ENCODE measurements at places on chromosomes 3 and 15.
A peak's percentile ranks its signal among the peaks of the same experiment; 100 is the strongest.

DNA sequence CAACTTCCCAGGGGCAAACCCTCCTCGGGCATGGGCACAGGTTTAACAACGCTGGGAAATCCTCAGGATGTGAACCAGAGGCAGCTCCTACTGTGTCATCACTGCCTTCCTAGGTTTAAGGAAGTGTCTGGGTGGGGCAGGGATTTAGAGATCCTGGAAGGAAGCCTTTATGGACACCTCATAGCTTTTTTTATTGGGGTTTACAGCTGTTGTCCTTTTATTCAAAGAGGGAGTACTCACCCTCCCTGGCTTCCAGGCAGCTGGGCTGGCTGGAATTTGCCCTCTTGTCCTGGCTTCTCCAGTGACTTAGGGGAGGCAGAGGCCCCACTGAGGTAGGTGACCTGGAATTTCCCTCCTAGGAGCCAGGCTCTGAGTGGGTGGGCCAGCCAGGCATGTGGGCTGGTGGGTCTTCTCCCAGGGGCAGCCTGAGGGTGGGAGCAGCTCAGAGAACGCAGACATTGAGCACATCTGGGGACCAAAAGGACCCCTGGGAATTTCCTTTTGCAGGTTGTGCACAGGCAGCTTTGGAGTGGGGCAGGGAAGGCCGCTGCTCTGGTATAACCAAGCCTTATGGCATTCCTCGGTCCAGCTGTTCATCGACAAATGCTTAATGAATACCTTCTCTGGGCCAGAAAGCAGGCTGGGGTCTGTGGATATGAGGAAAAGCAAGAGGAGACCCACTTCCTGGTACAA is 13.5 kb upstream of the FAM3D start:
- DNase-seq, result no peak

- DNase-seq, result no peak
Measured at GRCh38 chr3:168072323-168072650, 23.4 kb downstream of the GOLIM4 start.

DNA sequence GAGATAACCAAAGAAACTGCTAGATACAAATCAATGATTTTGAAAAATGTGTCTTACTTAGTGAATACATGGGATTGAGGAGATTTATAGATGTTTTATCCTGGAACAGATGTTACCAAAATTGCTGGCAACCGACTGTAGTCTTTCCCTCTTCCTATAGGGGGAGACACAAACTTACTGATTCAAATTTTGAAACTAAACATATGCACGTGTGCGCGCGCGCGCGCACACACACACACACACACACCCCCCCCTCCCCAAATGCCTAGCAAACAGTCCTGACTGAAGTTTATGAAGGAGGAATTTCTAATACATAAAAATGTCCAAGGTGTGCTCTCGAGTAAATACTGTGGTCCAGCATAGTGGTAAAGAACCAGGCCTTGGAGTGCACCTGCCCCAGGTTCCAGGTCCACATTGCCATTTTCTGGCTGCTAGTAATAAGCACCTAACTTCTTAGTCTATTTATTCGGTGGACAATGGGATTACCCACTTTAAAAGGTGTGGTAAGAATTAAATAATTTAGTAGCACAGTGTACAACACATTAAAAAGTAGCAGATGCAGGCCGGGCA is 18.5 kb upstream of the C3orf62 start:
- DNase-seq, result no peak

DNA sequence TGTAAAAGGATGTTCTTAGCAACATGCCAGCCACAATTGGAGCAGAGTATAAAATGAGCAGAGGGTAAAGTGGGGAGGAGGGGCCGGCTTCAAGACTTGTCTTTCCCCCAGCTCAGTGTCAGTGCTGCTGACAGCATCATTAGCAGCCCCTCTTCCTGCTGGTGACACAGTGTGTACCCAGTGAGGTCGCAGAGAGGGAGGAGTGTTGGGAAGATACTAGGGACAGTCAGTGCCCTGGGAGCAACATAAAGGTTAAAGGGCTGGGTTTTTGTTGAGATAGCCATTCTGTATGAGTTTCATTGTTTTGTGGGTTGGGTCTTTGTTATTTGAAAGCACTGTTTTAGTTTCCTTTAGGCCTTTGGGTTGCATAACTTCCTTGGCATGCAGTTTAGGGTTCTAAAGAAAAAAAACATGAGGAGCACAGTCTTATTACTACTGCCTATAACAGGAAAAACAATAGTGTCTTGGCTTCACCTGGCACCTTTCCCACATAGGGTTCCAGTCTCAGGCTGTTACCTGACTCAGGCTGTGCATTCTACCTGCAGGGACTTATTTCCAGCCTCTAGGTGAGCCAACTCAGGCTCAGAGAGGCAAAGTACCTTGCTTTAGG is 94.1 kb upstream of the SKOR1 start:
- DNase-seq, result peak; percentile 33

DNA sequence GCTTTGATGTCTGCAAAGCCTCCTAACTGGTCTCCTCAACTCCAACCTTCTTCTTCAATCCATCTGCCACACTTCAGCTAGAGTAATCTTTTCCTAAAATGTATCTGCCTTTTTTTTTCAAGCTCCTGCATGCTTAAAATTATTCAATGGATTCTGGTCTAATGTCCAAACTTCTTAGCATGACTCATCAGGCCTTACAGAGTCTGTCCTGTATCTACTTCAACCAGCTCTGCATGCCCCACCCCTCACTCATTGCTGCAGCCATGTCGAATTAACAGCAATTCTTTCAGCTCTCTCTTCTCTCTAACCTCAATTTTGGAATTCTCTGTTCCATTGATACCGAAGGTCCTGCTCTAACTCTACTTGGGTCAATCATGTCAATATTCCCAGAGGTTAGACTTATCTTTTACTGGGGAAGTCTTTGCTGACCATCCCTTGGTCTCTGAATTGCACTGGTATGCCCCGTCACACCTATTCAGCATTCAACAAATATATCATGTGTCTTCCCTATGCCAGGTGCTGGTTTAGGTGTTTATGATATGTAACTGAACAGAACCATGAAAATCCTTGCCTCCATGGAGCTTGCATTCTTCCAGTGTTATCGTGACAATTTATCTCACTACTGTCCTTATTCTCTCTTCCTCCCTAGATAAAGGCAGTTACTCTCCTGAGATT is 88.5 kb upstream of the NANOGP8 start:
- no peak for DNase-seq

DNA sequence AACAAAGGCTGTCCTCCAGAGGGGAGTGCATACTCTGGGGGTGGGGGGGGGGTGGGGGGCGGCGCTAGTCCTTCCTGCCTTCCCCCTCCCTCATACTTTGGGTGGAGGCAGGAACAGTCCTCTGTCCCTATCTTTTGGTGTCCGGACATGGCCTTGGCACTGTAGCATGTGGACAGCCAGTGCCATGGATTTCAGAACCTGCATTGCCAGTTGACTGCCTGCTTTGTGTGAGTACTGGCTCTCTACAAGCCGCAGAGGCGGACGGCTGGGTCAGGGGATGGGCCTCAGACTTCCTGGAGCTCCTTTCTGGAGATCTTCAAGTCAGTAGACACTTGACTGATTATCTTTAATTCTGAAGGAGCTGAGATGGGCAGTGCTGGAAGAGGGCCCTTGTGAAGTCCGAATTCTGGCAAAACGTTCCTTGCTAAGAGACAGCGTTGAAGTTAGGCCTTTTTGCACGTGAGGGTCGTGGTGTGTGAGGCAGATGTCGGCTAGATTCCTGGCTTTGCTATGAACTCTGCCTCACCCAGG is 2.5 kb downstream of the CLDN11 start:
- no peak for DNase-seq

DNA sequence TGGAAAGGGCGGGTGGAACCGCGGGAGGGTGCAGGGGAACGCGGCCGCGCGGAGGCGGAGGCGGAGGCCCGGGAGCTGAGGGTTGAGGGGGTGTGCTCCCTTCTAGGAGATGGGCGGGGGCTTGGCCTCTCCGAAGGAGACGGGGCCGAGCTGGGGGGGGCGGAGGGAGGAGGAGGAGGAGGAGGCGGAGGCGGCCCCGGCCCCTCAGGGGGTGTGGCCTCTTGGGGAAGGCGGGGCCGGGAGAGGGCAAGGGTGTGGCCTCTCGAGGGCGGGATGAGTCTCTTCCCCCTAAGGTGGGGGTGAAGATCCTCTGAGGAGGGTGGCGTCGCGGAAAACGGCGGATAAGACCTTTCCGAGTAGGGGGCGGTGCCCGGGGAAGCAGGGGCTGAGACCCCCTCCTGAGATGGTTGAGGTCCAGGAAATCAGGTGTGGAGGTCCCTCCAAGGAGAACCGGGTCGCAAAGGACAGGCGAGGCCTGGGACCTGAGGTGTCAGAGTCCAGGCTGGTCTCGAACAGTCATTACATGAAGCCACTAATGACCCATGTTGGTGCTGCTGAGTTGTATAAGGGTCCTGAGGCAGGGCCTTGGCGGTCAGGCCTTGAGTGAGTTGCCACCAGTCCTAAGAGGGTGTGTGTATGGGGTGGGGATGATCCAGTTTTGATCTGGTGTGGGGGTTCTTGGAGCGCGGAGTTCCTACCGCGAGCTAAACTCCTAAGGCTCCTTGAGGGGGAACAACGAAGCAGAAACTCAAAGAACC is 759 bp downstream of the WDR6 start:
- no peak for DNase-seq

DNA sequence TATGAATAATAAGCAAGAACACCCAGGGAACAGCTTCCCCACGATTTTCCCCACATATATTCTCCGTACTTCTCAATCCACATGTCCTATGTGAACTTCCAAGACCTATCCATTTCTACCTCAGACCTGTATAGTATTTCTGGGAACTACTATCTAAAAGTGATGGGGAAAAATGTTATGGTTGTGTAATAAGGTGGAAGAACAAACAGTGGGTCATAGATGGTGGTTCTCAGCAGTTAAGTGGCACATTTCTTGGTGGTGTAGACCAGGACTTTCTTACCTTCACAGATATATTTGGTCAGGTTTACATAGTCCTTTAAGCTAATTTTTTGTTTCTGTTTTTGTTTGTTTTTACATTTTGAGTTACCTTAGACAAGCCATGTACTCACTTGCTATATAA is 675.1 kb downstream of the GBE1 start:
- no peak for DNase-seq

GRCh38 chr3:110783541-110783940 is 288.1 kb upstream of the NECTIN3 start:
- no peak for DNase-seq

DNA sequence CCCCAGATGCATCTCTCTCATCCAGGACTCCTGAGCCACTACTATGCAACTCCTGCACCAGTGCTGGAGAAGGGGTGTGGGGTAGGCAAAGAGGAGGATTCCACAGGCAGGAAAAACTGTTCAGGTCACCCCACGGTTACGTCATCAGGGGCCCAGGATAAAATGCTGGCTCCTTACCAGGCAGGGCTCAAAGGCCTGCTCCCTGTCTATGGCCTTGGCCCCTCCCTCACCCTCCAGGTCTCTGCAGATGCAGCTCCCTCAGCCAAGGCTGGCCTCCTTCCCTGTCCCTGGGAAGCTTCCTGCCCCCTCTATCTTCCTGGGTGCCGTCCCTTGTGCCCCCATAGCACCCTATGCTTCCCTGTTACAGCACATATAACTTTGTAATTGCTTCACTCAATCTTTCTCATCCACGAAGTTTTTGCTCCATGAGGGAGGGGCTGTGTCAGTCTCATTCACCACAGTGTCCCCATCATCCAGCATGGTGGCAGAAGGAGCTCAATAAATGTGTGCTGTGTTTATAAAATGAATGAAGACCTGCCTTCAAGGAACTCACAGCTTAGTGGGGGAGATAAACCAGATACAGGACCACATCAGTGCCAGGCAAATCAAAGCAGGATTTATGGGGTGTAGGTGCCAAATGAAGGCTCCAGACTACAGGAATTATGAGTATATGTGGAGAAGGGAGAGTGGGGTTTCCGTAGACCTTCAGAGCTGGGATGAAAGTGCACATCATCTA is 18.6 kb downstream of the KBTBD13 start:
- no peak for DNase-seq

DNA sequence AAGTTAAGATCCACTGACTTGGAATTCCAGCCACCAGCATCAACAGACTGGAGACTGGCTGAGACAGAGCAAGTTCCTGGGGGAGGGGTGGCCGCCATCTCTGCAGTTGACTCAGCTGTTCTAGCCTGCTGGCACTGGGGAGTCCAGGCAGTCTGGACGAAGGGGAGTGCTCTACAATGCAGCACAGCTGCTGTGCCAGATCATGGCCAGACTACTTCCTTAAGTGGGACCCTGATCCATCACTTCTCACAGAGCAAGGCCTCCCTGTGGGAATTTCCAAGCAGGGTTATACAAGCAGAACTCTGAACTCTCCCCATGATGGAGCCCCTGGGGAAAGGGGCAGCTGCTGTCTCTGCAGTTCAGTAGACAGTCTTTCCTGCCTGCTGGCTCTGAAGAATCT is 35.2 kb downstream of the PYGO1 start:
- no peak for DNase-seq

DNA sequence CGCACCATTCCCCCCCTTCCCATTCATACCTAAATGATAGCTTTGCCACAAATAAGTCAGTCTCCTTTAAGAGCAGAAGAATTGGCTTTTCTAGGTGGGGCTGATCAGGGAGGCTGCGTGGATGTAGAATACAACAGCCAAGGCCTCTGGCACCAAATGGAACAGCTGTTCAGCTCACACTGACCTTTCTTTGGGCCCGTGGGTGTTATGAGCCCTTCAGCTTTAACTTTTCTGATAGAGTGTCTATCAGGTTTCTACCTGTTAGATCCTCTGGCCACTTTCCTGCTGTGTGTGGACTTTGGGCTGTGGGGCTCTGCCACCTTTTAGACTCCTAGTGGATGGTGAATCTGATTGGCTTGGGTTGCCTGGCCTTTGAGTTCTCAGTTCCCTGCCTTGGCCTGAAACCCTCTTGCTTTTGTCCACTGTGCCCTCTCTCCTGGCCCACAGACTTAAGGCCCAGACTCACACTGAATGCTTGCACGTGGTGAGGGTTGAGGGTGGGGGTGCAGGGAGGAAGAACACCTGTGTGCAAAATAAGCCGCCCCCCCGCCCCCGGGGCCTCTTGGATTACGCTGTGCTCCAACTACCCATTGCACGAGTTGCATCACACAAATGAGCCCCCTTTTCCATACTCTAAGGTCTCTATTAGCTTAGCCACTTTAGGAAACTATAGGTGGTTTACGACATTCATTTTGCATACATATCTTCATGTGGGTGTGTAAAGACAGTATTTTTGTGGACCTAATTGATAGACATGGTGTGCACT is 1.3 kb upstream of the RFX7 start:
- no peak for DNase-seq

DNA sequence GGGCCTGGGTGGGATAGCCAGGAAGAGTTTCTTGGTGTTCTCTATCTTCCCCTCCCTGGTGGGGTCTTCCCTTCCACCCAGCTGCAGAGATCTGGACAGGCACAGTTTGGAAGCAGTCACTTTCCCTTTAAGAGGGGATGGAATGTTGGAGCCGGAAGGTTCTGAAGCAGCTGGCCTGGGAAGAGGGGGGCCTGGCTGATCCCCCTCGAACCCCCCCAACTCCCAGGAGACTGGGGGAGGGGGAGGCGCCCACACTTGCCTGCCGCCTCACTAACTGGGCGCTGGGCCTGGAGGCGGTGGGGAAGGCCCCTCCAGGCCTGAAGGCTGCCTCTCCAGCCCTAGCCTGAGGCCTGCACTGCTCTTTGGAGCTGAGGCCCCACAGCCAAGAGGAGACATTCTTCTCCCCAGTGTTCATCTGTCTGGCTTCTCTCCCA is 1.4 kb downstream of the DVL3 start:
- no peak for DNase-seq
